ENCODE measurements at places on chromosomes 6 and 20.

- DNase-seq, result no peak
These were observed 244.4 kb upstream of the HSF2 start for GRCh38 chr6:122154912-122155575.

DNA sequence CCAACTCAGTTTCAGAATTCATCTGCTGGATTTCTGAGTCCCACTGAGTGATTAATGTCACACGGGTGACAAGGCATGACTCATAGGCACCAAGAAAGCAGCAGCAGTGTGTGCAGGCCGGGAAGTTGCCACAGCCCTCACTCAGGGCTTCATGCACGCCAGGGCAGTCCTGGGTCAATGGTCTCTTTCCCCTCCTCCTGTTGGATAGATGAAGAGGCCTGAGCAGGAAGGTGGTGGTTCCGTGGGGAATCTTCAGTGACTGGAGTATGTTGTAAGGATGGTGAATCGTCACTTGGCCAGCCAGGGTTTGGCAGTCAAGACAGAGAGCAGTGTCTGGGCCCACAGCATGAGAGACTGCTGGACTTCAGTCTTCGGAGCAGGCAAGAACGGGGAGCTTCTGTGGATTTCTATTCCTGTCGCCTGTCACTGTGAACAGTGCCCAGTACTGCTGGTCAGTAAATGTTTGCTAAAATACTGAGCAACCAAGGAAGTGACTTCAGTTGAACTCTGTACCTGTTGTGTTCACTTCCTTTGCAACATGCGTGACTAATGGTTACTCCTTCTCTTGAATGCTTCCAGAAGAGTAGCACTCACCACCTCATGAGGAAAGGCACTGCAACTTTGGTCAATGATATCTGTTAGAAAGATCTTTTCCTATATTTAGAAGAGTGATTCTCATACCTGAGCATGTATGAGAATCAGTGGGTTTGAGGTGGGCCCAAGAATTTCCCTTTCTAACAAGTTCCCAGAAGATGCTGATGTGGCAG lies 62.0 kb upstream of the CD93 start:
- peak; percentile 99 for DNase-seq

GRCh38 chr6:13229205-13230085 lies 98.9 kb downstream of the TBC1D7 start:
- DNase-seq, result peak; percentile 44

DNA sequence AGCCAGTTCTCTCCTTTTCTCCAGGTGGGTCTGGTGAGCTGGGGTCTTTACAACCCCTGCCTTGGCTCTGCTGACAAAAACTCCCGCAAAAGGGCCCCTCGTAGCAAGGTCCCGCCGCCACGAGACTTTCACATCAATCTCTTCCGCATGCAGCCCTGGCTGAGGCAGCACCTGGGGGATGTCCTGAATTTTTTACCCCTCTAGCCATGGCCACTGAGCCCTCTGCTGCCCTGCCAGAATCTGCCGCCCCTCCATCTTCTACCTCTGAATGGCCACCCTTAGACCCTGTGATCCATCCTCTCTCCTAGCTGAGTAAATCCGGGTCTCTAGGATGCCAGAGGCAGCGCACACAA lies 765 bp upstream of the CFB start:
- DNase-seq, result no peak

DNA sequence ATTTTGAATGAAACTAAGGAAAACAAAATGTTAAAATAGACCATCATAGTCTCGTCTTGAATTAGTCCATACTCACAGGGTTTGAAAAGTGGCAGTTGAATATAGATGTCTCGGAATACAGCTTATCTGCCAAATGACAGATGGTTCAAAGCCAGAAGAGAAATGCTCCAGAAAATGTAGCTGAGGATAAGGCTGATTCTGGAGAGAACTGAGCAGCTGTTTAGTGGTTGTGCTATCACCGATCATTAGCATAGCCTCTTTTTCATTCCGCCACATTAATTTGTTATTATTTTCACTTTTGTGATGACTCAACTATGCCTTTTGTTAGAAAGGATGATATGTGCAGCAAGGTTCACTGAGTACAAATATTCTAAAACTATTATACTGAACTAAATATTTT lies 390.2 kb upstream of the MAN1A1 start:
- DNase-seq, result no peak

GRCh38 chr6:149079456-149079855 lies 238.1 kb upstream of the TAB2 start:
- DNase-seq, result no peak

DNA sequence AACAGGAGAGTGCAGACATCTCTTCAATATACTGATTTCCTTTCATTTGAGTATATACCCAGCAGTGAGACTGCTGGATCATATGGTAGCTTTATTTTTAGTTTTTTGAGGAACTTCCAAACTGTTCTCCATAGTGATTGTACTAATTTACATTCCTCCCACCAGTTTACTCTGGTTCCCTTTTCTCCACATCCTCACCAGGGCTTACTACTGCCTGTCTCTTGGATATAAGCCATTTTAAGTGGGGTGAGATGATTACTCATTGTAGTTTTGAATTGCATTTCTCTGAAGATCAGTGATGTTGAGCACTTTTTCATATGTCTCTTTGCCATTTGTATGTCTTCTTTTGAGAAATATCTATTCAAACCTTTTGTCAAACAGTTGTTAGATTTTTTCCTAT lies 64.9 kb upstream of the HMGCLL1 start:
- peak; percentile 68 for DNase-seq

DNA sequence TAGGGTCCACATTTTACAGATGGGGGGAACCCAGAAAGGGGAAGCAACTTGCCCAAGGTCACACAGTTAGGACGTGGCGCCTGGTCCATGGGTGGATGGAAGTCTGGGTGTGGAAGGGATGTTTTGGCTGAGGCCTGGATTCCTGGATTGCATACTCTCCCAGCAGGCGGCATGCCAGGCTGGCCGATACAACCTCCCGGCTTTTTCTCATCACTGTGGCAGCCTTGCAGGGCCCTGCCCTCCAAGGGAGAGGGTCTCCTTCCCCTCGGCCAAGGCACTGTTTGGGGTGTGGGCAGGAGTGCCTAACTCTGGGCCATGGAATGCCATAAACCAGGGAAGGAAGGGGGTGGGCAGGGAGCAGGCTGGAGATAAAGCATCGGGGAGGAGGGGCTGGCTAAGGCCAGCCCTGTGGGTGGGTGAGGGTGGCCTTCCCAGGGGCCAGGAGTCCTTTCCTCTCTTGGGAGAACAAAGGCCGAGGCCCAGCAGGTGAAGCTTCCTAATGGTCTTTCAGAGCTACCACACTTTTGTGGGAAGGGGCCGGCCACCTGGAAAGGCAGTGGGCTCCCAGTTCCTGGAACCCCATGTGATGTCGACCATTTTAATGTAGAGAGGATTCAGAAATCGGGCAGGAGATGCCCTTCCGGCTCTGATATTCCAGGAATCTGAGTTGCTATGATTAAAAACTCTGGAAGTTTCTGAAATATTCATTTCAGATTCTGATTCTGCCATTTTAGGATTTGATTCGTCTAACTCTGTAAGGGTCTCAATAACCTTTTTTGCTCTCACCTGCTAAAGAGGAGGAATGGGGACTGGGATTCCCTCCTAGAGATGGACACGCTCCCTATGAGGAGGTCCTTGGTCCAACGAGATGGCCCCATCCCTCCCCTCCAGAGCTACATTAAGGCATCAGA lies 4.2 kb downstream of the FOXS1 start:
- DNase-seq, result peak; percentile 33

DNA sequence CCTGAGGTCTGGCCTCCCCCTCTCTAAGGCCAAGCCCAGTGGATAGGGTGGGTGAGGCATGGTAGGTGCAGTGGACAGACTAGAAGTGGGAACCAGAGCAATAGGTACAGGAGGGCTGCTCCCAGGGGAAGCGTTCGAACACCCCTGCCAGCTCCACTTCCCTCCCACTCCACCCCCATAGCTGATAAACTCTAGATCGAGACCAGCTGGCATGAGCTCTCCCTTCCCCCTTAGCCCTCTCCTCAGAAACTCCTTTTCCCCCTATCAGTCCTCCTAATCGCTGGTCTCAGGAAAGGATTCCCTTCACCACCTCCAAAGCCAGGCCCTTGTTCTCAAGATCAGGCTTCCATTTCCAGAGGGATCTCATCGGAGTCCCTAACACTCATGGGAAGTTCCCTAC lies 6.0 kb upstream of the FAM83C start:
- DNase-seq, result no peak
